ENCODE measurements at places on chromosomes 6 and 20.
A peak's percentile ranks its signal among the peaks of the same experiment; 100 is the strongest.

DNA sequence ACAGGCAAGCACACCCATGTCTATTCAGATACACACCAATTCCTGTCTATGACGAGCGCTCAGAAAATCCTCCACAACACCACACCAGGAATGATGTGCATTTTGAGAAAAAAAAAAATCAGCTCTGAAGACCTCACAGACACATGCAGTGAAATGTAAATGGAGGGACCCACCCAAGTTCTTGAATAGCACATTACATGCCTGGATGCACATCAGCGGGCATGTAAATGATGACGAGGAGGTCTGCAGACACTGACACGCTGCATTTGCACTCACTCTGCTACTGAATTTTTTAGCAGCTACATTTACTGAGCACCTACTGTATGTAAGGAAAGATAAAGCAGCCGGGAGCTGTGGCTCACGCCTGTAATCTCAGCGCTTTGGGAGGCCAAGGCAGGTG, 14.7 kb downstream of the NRSN2 start:
- DNase-seq: no peak

DNA sequence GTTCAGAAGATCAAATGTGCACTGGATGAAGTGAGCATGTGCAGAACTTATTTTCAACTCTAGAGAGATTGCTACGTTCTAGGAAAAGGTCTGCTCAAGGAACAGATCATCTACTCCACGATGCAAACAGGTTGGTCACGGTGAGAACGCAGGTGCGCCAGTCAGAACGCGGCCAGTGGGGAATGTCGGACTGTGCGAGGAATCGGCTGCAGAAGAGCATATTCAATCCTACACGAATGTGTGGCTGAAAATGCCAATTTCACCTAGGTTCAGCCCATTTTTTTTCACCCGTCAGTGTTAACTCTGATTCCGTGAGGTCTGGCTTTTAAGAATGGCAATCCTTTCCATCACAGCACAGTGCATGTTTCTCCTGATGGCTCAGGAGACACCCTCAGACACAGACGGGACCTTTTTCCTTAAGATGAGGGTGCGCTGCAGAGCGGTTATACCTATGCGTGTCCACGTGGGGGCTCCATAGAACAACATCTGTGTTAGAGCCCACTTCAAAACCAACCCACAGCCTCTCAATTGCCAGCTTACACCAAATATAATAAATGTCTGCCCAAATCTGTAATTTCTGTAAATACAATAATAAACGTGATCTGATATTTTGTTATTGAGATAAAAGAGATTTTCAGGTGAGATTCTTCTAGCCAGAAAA, 250.4 kb downstream of the FOXA2 start:
- DNase-seq: peak; percentile 84

- no peak for DNase-seq
These were observed 85.8 kb upstream of the ESR1 start for GRCh38 chr6:151721671-151722070.

DNA sequence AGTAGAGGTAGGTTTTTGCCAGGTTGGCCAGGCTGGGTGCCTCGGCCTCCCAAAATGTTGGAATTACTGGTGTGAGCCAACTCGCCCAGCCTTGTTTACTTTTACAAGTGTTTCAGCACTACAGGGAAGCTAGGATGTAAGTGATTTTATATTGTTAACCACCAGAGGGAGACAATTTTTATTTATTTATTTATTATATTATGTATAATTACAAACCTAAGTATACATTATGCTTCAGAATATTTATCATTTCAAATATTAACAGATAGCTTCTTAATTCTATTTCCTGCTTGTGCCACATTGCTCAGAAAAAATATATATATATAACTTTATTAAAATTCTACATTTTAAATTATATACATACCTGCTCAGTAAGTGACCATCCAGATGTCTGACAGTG, 9.8 kb downstream of the MMUT start:
- peak; percentile 55 for DNase-seq

DNA sequence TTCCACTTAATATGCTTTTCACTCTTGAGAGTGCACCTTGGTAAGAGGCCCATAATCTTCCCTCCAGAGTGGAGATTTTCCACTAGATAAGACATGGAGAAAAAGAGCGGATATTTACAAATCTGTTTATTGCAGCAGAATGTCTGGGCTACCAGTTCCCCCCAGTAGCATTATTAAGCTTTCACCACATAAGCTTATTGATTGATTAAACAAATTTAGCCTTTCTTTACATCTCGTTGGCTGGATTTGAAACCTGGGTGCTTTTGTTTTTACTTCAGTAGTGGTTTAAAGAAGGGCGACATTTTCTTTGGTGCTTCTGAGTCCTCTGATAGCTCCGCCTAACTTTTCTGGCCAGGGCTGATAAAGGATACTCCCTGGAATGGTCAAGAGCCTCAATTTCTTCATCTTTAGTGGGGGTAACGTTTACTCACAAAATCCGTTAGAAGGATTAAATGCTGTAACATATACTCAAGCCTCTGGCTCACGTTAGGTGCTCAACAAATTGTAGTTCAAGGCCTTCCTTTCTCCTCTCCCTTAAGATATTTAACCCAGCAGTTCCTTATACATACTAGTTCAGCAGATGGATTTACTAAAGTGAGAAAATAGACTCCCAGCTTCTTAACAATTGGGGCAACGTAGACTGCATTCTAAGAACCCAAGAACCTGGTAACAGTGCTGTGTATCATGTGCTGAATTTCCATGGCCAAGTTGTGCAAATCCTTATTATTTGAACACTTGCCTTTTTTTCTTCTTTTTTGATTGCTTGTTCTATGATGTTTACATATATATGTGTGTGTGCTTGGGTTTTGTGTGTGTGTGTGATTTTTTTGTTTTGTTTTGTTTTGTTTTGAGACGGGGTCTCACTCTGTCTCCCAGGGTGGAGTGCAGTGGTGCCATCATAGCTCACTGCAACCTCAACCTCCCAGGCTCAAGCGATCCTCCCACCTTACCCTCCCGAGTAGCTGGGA, 91.4 kb downstream of the RREB1 start:
- no peak for DNase-seq
